Stimulated activated CD4-positive, alpha-beta T cell treated with anti-CD3 and anti-CD28 coated beads, Interleukin-15, amount 100 ng/mL, for 1 hour (primary cell): ENCODE measurements at places on chromosomes 7 and 10.
A peak's percentile ranks its signal among the peaks of the same experiment; 100 is the strongest.

DNA sequence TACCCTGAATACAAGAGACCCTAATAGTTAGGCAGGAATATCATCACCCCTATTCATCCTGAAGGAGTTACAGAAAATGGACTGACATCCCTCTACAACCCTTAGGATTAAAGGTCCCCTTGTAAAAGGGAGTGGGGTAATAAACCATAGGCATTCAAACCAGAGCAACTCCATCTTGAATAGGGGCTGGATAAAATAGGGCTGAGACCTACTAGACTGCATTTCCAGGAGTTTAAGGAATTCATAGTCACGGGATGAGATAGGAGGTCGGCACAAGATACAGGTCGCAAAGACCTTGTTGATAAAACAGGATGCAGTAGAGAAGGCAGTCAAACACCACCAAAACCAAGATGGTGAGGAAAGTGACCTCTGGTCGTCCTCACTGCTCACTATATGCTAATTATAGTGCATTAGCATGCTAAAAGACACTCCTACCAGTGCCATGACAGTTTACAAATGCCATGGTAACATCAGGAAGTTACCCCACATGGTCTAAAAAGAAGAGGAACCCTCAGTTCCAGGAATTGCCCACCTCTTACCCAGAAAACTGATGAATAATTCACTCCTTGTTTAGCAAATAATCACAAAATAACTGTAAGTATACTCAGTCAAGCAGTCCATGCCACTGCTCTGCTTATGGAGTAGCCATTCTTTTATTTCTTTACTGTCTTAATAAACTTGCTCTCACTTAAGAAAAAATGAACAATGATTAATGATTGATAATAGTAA is 37.2 kb downstream of the CUBN start:
- no peak for DNase-seq

GRCh38 chr10:67385566-67385965 is 310.4 kb downstream of the CTNNA3 start:
- no peak for DNase-seq

GRCh38 chr10:29623797-29624196 is 11.0 kb downstream of the SVIL start:
- DNase-seq: no peak

- DNase-seq: no peak
Observed at GRCh38 chr10:131212763-131213325, 98.7 kb downstream of the TCERG1L start.

GRCh38 chr10:14450041-14450491 is 119.3 kb upstream of the FRMD4A start:
- DNase-seq: no peak

GRCh38 chr10:4070921-4071660 is 286.1 kb upstream of the KLF6 start:
- no peak for DNase-seq

DNA sequence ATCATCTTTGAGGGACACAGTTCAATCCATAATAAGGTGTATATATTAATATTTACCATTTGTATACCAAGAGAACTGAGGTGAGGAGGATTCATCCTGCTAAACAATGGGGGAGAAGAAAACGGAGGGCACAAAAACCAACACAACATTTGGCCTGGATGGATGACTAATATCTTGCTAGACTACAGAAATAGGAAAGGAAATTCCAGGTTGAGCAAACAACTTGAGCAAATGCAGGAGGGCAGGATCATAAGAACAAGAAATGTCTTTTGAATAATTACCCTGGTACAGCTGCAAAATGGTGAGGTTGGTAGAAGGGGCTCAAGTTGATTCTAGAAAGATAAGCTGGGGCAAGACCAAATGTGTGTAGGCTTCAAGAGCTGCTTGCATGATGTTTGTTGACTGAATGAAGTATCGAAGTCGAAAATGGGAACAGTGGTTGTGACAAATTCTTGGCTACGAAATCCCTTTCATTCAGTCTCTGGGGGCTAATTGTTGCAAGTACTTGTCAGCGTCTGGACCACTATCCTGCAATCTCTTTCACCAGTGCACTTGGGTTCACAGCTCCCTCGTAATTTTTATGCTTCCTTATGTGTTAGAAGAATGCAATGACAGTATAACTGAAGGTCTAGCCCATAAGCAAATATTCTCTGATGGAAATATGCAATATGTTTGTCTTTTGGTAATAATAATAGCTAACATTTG is 176.2 kb downstream of the PTEN start:
- no peak for DNase-seq

GRCh38 chr7:29100924-29101323 is 45.4 kb downstream of the CPVL start:
- no peak for DNase-seq

GRCh38 chr10:96152437-96152836 is 22.3 kb downstream of the ZNF518A start:
- DNase-seq: no peak

GRCh38 chr10:61992671-61993668 is 91.5 kb downstream of the ARID5B start:
- peak; percentile 34 for DNase-seq

DNA sequence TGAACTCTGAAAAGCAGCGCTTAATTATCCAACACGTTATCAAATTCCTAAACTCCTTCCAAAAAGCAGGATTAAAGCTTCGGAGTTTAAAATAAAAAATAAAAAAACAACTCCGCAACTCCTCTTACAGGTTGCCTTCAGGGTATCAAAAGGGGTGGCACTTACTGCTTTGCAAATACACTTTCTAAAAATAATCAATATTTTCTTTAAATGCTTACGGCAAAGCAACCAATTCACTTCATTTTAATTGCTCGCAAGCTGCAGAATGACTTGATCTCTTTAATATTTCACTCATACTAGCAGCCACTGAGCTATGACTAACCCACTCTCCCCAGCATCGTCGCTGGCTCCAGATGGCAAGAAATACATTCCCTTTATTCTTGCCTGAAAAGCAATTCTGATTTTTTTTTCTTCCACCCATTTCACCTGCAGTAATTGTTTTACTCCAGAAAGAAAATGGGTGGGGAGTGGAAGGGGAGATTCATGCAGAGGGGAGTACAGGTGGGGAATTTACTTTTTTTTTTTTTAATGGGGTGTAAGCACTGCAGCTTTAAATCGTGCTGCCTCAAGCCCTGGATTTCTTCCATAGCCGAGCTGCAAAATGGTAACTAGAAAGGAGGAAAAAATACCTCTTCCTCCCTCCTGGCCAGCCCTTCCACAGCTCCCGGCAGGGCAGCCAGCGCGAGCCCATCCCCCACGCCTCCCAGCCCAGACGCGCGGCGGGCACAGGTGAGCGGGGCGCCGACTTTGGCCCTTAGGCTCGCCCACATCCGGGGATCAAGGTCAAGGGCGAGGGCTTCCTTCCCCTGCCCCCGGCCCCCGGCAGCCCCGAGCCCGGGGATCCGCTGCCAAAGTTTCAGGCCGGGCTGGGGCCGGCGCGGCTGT is 54.2 kb upstream of the FHIP2A start:
- no peak for DNase-seq

GRCh38 chr7:140284062-140284461 is 107.3 kb upstream of the KDM7A start:
- no peak for DNase-seq

- DNase-seq: no peak
Observed at GRCh38 chr10:49083261-49083660, 32.1 kb downstream of the VSTM4 start.

DNA sequence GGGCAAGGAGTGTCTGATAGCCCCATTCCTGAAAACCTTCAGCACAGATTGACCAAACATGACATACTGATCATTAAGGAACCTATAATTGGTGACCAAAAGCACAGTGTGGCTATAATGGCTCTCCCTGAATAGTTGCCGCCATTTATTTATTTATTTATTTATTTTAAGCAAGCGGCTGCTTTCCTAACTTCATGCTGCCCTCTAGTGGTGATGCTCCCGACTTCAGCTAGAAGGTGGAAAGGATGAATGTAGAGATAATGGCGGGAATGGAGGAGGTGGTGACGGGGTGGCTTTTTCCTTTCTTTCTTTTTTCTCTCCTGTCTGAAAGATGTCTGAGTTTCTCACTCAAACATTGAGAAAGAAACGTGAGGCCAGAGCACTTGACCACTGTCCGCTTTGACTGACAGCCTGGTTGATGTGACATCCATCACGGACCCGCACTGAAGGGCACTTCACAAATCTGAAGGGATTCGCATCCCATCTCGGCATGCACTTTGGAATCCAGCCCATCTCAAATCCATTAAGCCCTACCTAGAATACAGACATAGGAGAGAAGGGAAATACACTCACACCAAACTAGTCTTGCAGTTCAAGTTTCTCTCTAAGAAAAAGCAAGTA is 1090.1 kb downstream of the KCNMA1 start:
- DNase-seq: no peak
